ENCODE measurements at places on chromosomes 3 and 15.

DNA sequence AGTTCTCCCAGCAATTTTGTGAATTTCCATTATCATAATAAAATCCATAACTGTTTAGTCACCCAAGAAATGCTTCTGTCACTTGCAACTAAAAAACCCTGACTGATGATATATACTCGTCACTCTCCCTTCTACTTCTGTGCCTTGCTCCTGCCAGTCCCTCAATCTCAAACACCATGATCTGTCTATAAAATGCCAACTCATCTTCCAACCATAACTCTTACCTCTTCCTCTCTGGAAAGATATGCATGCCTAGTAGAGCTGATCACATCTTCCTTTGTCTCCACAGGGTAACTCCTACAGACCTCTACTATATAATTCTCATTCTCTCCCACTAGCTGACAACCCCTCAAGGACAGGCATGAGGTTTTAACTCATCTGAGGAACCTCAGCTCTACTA, 5.2 kb upstream of the VEPH1 start:
- no peak for DNase-seq

GRCh38 chr15:90181776-90182175, 19.4 kb upstream of the SEMA4B start:
- no peak for DNase-seq

GRCh38 chr3:32960404-32961170, 9.1 kb downstream of the CCR4 start:
- DNase-seq: no peak

DNA sequence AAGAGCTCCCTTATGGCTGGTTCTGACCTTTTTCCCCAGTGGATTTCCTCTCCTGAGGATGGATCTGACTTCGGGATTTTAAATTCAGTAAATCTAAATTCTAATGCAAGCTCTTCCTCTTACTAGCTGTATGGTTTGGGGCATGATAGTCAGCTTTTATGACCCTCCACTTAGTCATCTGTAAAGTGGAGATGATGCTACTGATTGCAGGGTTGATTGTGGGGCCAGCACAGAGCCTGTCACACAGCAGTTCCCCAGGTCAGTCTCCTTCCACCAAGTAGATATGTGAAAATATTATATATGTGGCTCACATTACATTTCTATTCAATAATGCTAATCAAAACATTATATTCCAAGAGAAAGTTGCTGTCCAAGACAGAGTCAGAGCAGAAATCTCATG, 141.3 kb upstream of the UBE2E1 start:
- no peak for DNase-seq

DNA sequence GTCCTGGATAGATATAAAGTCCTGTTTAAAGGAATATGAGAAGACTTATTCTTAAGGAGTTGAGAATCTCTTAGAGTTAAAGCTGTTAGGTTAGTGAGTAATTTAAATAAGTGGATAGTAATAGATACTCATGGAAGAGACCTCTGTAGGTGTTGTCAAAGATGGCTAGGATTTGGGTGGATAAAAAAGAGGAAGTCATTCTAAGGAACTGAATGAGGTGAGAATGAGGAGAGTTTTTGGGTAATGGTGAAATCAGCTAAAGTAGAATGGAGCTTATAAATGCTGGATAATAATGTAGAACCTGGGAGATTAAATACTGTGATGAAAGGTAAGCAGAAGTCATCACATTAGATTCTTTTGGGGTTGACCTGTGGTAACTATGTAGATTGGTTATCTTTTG, 8.1 kb downstream of the ARIH1 start:
- no peak for DNase-seq

- no peak for DNase-seq
Observed at GRCh38 chr15:45132844-45133560, 3.2 kb downstream of the DUOX1 start.

DNA sequence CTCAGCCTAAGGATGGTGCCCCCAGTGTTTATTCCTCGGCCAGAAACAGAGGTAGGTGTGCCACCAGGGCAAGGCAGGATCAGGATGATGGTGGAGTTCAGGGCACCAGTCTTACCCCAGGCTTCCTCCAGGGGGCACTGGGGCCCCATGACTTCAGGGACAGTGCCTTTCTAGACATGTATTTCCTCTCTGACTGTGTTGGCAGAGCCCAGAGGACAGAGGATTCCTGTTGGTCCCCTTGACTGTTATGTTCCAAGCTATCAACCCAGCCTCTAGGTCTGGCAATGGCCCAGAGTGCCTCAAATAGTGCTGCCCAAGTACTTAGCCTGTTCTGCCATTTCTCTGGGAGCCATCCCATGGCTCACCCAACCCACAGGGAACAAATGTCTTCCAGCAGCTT, 2.8 kb downstream of the HEMK1 start:
- DNase-seq: no peak

GRCh38 chr3:186414735-186415419, 52.8 kb upstream of the DGKG start:
- DNase-seq: no peak

- DNase-seq: no peak
Observed at GRCh38 chr3:188126276-188126675, 27.7 kb upstream of the LPP start.

GRCh38 chr3:10283638-10284037, 9.1 kb downstream of the GHRL start:
- DNase-seq: no peak

DNA sequence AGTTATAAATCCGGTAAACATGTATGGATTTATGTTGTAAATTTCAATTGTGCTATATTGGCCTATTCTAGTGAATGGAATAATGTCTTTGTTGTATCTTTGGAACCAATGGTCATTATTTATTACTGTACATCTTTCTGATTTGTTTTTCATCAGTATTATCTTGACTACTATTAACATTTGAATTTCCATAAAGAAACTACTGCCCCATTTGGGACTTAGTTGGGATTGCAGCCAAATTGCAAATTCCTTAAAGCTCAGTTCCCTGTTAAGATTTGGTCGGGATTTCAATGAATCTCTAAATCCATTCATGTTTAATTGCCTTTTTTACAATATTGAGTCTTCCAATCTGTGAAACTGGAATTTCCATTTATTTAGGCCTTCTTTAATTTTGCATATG, 822.4 kb upstream of the CADM2 start:
- DNase-seq: no peak

- no peak for DNase-seq
Observed at GRCh38 chr3:156106721-156107373, 13.5 kb upstream of the KCNAB1 start.

- no peak for DNase-seq
Observed at GRCh38 chr3:124161448-124161847, 169.5 kb upstream of the ROPN1 start.

GRCh38 chr3:63877737-63878393, 14.2 kb downstream of the ATXN7 start:
- DNase-seq: no peak

DNA sequence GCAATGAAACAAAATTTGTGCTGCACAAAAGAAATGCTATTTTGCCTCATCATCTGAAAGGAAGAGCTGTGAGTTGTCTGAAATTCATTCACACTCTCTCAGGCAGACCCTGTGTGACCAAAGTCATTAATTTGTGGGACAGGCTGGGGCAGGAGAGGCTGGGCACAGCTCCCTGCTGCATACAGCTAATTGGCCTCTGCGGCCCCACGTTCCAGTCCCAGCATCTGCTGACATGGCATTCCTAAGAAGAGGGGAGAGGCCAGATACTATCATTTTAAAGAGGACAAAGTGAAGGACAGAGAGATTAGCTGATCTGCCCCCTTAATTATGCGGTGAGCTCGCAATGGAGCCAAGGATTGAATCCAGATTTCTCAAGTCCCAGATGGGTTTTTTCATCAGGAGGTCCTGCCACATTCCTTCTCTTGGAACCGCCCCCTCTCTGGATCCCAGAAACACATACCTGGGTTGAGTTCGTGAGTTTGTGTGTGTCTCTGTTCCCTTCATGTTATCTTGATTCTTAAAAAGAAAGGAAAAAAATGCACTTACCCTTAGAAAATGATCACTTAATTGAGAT, 25.1 kb downstream of the POLR2M start:
- no peak for DNase-seq

DNA sequence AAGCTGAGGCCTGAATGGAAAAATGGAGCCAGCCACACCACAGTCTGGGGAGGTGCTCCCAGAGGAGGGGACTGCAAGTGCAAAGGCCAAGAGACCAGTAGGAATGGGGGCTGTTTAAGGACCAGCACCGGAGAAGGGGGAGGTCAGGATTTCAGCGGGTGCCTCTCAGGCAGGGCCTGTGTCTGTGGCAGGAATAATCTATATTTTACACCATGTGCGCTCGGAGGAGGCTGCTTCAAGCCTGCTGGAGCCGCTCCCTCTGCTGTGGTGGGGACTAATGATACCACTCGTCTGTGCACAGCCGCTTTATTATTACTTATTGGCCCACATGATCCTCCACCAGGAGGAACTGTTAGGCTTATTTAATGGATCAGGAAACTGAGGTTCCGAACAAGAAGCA, 45.3 kb downstream of the TPRA1 start:
- no peak for DNase-seq

GRCh38 chr15:77282333-77282732, 137.6 kb downstream of the PEAK1 start:
- DNase-seq: no peak

GRCh38 chr15:86555098-86555497, 475.4 kb downstream of the AGBL1 start:
- no peak for DNase-seq

DNA sequence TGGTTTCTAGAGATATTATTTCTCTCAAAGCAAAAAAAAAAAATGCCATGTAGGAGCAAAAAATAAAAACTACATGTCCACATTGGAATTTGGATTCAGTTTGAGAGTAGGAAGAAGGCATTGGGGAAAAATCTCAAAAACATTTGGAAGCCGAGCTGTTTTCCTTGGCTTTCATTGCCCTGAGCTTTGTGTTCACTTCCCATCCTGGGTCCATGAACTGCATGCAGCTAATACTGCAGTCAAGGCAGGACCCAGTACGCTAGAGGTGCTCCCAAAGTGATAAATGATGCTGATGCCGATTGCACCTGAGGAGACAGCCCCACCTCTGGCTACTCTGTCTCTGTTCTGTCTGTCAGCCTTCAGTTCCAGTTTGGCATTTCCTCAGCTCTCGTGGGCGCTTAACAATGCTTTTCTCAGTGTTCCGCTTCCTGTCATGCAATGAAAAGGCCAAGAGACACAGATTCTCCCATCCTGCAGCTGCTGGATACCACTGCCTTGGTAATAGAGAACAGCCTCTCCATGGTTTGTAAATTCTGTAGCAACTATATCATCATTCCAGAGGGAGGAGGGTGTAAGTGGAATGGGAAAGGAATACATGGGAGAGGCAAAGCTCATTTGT, 181.8 kb downstream of the RYR3 start:
- no peak for DNase-seq

GRCh38 chr3:47161983-47162696, 1.8 kb downstream of the SETD2 start:
- no peak for DNase-seq

DNA sequence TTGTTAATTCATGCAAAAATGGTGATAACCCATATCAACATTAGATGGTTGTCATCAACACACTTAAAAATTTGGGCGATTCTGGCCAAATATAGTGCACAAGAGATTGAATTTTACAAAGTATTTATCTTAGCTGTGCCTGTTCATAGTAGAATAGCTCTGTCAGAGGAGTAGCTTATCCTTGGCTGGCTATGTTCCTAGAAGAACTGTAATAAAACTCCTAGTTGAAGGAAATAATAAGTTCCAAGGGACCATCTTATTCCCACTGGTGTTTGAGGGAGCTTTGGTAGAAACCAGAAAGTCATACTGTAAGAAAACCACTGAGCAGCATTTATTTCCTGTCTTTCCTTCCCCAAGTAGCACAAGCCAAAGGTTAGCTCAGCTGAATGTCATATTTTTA, 201.8 kb downstream of the GRM7 start:
- DNase-seq: no peak

- no peak for DNase-seq
Observed at GRCh38 chr3:15977090-15977489, 179.3 kb upstream of the ANKRD28 start.

DNA sequence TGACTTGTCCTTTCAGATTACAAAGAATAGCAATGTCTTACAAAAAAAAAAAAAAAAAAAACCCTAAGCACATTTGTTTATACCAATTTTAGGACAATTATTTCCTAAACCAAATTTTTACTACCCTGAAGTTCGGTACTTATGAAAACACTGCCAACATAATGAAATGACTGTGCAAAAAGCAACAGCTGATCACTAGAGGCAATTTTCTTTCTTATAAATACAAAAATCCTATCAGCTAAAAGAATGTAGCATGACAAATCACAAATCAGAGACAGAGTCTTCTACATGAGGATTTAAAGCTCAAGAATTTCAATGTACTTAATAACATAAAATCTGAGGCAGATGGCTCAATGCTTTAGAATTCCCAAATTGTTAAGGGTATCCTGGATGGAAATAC, 191.8 kb downstream of the MAGI1 start:
- no peak for DNase-seq

GRCh38 chr3:16309558-16309957, 44.5 kb downstream of the OXNAD1 start:
- DNase-seq: no peak

DNA sequence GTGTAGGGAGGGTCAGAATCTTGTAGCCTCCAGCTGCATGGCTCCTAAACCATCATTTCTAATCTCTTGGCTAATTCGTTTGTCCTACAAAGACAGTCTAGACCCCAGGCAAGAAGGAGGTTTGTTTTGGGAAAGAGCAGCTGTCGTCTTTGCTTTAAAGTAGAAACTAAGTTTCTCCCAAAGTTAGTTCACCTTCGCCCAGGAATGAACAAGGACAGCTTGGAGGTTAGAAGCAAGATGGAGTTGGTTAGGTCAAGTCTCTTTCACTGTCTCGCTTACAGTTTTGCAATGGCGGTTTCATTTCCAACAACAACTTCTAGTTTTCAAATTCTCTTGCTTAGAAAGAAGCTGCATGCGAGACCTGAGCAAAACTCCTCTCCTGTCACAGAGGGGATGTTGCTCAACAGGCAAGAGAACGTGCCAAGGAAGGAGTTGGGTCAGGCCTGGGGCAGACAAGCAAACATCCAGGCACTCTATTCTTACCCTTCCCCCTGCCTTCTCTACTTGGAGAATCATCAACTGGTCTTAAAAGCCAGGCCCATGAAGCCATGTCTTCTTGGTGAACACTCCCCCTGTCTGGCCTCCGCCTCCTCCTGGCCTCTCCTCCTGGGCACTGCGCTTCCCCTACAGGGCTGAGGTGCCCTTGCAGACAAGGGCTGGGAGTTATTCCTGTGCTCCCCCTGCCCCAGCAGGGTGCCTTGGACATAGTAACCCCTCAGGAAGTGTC, 57.6 kb downstream of the TMEM44 start:
- no peak for DNase-seq

GRCh38 chr3:38029400-38030125, at the start of gene PLCD1:
Gene PLCD1 (minus strand): TSS chr3:38029642. CDS start chr3:38029539, 103 bp downstream.
- DNase-seq: no peak

DNA sequence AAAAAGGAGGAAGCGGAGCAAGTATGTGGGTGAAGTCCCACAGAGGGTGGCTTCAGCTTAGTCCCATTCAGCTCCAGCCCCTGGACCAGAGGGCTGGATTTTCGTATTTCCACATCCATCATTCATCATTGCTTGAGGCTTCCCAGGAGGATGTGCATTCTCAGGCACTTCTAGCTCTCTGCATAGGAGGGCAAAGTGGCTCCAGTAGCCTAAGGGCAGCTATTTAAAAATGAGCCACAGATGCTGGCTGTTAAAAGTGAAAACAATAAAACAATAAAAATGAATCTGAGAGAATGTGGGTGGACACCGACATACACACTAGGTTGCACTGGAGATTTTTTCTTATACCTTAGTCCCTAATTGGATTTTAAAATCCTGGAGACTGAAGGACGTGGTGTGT, 629.2 kb upstream of the ZNF385D start:
- no peak for DNase-seq
